ENCODE measurements at places on chromosomes 7 and 10.

- DNase-seq = no peak
Measured at GRCh38 chr10:63812501-63812900, 291.3 kb downstream of the REEP3 start.

- no peak for DNase-seq
Measured at GRCh38 chr7:3973264-3973663, 672.2 kb downstream of the SDK1 start.

DNA sequence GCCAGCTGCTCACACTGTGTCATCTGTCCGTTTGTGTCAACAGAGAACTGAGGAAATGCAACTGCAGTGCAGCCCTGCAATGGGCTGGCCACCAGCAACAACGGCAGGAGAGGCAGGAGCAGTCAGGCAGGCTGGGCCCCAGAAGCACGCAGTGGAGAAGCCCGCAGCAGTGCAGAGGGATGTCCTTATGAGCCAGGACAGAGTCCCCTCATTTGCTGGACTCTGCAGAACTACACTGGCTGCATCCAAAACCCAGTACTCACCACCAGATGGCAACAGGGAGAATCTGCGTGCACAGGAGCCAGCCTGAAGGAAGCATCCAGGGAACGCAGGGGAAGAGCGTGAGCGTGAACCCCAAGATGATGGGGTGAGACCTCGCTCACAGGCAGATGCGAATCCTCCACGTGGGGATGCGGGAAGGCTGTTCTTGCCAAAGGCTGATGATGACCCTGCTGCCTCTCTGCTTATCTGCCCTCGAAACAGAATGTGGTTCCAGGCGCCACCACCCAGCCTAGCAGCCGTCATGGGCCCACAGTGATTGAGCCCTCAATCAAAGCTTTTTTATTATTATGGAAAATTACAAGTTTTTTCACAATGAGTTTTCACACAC lies 232.1 kb downstream of the PTPRN2 start:
- DNase-seq = no peak

GRCh38 chr10:30392564-30392990 lies 41.4 kb upstream of the MAP3K8 start:
- DNase-seq = peak; percentile 63

DNA sequence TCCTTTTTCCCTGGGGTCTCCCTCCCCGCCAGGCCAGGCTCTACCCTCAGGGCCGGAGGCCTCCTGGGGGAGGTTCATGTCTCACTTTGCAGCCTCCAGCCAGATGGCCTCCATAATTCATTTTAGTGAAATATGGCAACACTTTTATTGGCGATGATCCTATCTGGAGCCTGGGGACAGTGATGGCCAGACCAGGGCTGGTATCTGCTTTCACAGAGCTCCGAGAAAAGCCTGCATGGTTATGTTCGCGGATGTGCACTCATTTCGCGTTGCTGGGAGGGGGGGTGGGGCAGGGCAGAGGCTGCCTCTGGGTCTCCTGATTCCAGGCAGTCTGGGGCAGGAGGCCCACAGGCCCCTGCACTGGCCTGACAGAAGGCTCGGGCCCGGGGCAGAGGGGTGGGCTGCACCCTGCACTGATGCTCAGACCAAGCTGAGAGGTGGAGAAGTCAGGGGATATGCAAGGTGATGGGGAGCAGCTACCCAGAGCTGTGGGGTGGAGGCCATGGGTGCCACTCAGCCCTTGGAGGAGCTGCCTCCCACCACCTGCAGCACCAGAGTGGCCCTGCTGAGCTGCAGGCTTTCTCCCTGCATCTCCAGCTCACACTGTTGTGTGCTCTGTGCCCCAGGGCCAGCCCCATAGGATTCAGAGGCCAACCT lies 85.3 kb upstream of the RET start:
- no peak for DNase-seq

DNA sequence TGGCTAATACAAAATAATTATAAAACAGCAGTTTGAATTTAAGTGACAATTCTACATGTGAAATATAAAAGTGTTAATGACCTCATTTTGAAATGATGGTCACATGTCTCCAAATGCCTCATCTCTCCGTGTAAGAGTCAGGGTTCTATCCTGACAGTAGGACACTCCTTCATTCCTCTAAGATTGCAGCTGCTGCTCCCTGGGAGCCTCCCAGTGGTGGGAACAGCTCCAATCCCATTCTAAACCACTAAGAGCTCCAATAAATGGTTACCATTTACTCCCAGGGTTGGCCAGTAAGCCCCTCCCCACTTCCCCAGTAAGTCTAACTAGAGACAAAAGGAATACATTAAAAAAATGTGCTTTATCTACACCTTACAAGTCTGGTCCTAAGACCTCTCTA lies 344.6 kb upstream of the AOAH start:
- no peak for DNase-seq

GRCh38 chr7:139004321-139005090 lies 23.3 kb upstream of the KIAA1549 start:
- DNase-seq = no peak

- no peak for DNase-seq
Measured at GRCh38 chr10:88794731-88795130, 7.8 kb upstream of the LIPM start.

DNA sequence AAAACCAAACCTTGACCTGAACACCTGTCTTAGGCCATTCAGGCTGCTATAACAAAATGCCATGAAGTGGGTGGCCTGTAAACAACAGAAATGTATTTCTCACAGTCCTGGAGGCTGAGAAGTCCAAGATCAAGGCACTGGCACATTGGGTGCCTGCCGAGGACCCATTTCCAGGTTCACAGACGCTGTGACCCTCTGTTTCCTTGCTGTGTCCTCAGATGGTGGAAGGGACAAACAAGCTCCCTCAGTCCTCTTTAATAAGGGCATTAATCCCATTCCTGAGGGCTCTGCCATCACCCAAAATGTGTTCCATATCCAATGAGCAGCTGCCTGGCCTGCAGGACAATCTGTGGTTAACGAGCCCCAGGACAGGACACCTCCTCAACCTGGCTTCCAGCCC lies 67.6 kb downstream of the ITGB1 start:
- DNase-seq = no peak

DNA sequence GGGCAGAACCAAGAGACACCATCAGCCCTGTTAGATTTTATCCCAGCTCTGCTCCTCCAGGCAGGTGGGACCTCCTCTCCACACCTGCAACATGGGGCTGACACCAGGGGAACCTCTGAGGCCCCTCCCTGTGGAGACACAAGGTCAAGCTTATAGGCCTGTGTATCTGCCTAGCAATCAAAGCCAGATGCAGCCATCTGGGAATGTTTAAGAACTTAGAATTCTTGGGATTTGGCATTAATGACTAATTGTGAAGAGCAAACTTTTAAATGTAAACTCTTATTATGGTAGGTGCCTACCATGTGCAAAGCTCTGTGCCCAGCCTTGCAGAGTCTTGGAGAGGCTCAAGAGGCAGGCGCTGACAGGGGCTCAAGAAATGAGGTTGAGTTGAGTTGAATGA lies 52.1 kb downstream of the TBATA start:
- no peak for DNase-seq

GRCh38 chr10:28354511-28354910 lies 51.6 kb upstream of the MPP7 start:
- DNase-seq = no peak

- no peak for DNase-seq
Measured at GRCh38 chr7:732094-732541, 5.0 kb upstream of the PRKAR1B start.

DNA sequence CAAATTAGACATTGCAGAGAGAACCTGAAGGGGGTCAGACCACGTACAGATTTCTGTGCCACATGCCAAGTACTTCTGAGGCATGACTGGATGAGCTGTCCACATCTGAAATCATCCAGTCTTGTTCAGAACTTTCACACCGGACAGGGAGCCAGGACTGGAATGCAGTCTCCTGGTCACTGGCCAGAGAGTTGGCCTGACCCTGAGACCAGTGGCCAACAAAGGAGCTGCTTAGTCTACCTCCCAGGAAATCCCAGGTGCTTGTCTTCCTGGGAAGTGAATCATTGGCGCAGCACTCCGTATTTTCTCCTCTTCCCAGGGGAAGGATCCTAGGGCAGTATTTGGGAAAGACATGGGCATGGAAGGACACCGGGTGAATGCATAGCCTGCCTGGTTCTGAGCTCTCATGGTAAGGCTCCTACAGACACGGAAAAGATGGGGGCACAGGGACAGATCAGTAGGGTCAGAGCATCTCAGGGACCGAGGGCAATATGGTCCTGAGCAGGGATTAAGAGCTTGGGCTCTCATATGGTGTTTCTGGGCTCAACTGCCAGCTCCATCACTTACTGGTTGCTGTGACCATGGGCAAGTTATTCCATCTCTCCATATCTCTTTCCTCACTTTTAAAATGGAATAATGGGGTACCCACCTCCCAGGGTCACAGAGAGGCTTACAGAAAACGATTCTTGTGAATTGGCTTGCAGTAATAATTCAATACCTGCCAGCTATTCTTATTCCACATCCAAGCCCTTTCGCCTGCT lies 1.3 kb upstream of the SCD start:
- no peak for DNase-seq

DNA sequence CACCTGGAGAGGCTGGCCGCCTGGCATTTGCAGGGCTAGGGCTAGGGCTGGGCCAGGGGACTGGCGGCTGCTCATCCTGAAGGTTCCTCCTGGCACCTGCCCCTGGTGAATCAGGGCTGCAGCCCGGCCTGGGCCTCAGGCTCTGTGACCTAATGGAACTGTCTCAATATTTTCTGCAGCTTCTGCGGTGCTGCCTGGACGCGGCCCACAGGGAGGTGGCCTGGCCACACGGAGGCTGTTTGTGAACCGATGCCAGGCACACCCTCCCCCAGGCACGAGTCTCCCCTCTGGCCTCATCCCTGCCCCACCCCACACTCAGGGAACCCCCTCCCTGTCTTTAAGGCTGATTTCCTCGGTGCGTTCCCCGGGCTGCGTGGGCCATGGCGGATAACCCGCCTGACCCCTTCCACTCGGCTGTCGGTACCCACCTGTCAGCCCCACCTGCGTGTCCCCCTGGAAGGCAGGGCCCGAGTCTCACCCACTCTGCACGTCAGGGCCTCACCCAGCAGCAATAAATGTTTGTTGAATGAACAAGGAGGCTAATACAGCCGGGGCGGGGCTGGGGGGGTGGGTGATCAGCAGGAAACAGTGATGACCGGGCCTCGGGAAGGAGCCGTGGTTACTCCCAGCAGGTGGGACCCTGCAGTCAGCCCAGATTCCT lies 54.5 kb upstream of the DNAJB6 start:
- no peak for DNase-seq

- DNase-seq = no peak
Measured at GRCh38 chr7:3955751-3956696, 655.0 kb downstream of the SDK1 start.

DNA sequence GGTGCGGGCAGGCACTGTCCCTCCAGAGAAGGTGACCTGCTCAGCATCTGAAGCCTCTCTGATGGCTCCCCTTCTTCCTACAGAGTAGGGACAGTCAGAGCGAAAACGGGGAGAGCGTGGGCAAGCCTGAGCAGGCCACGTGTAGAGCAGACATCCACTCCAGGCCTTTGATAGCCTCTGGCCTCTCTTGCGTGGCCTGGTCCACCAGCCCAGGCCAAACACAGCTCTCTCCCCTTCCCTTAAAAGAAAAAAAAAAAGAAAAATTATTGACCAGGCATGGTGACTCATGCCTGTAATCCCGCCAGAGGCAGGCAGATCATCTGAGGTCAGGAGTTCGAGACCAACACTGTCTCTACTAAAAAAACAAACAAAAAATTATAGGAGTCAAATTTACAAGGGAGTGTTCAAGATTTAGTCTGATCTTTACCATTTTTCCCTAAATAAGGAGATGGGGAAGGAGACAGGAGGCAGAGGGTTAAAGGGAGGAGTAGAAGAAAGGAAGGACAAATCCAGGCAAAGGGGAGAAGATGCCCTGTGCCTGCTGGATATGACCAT lies 84.8 kb downstream of the PLXNA4 start:
- DNase-seq = no peak

GRCh38 chr10:73998929-73999691 lies 1.2 kb downstream of the VCL start:
- DNase-seq = no peak

DNA sequence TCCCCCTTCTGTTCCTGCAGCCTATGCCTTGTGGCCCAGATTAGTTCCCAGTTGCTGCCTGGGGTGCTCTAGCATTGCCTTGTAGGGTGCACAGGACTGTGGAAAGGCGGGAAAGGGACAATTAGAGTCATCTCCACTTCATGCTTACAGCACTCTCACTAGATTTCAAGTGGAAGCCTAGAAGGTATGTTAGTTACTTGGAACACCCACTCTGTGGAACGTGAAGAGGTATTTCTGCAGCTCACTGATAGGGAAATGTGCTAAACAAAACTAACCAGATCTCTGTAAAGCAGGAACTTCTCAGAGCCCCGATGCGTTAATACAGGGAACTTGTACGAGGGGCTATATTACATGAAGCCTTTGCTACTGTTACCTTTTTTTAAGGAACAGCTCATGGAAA lies 19.4 kb downstream of the STMP1 start:
- no peak for DNase-seq

DNA sequence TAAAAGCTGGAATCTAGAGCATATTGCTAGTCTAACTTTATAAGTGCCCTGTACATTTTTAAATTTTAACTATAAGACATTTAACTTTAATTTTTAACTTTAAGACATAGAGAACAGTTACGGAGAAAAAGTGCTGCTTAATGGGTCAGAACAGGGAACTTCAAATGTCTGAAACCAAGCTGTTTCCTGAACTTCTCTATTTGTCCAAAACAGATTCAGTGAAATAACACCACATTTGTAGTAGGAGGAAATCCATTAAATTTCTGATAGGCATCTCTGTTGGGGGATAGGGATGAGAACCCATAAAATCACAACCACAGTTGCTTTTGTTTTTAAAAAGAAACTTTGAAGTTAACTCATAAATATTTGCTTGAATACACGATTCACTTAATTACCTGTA lies 170.8 kb upstream of the ANK3 start:
- DNase-seq = no peak

DNA sequence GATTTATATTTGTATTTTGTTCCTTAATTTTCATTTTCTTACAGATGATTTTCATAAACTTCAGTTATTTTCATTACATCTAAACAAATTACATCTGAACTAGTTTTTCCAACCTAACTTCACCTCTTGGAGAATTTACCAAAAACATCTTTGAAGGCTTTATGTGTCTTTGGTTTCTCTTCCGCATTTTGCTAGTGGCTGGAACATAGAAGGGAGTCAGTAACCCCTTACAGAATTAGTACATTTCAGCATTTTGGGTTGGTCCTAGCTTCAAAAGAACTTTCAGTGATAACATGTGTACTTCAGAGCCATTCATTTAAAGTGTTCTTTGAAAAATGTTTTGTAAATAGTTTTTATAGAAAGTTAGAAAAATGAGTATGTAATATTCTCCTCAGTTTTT lies 169.8 kb upstream of the MTPN start:
- no peak for DNase-seq

DNA sequence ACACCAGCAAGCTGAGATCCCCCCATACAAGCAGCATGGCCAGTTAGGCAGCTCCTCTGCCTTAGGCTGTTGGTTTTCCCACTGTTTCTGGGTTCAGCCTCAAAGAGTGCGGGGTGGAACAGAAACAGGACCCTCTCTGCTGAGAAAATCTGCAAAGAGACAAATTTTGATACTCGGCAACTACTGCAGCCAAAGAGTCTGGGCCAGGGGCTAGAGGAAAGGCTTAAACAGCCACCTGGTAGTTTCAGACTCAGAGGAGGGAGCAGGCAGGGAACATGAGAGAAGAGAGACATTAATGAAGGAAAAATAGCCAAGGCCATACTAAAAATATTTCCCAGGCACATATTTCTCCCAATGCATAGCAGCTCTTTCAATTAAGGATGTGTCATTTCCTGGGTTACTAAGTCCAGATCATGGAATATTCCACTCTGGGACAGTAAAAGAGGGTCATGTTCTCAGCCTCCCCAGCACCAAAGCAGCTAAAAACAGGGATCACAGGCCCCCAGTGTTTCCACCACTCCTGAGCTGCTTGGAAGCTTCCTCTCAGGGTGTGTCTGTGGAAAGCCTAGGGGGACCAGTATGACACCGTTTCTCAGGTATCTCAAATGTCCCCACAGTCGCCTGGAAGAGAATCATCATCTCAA lies 29.8 kb downstream of the PDLIM1 start:
- DNase-seq = no peak
